ENCODE measurements at places on chromosomes 7 and 10.
A peak's percentile ranks its signal among the peaks of the same experiment; 100 is the strongest.

DNA sequence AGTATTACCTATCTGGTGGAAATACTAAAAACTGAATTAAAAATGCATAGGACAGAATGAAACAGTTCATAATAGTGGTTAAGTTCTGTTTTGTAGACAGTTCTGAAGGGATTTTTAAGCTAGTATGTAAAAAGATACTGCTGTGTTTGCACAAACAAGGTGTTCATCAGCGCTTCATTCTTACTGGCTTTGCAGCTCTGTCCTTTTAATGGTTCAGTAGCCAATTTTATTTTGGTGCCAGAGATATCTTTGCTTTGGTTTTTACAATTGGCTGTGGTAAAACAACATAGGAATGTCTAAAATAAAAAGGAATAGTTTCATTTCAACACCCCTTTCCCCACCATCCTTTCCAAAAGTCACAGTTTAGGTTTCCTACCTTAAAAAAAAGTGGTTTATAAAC, 33.0 kb downstream of the STAM start:
- peaks cover 35% of the 10 kb centered on the region for H3K4me1 ChIP-seq
- H3K36me3 ChIP-seq: peaks cover 14% of the 10 kb centered on the region
- no peak overlapping the region for H3K27ac ChIP-seq
- no peak overlapping the region for H3K4me3 ChIP-seq

GRCh38 chr7:17948526-17949238, 8.4 kb upstream of the SNX13 start:
- H3K27ac ChIP-seq: no peak overlapping the region
- no peak overlapping the region for H3K4me3 ChIP-seq
- H3K4me1 ChIP-seq: peaks cover 36% of the 10 kb centered on the region
- no peaks in the 10 kb centered on the region for H3K27me3 ChIP-seq
- peaks cover 6% of the 10 kb centered on the region for H3K36me3 ChIP-seq

GRCh38 chr7:102079140-102080018, 207.3 kb upstream of the SH2B2 start:
- H3K27me3 ChIP-seq: no peaks in the 10 kb centered on the region
- H3K36me3 ChIP-seq: no peaks in the 10 kb centered on the region
- H3K4me1 ChIP-seq: peaks cover 4% of the 10 kb centered on the region
- H3K27ac ChIP-seq: no peak overlapping the region
- no peak overlapping the region for H3K4me3 ChIP-seq

DNA sequence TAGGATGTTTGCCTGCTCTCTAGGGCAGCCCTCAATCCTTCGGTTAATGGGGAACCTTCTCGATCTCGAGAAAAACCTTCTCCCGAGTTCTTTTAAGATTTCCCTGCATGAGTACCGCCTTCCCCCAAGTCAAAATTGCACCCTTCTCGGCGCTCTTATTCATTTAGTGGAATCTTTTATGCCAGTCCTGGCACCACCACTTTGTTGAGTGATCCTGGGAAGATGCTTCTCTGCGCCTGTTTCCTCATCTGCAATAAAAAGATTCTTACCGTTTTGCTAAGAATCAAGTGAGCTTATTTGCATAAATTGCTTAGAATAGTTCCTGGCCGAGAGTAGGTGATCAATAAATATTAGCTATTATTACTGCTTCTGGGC, 697 bp downstream of the ARPC1A start:
- DNase-seq: no peak
- peak overlapping the region; percentile 39 for H3K27ac ChIP-seq
- H3K36me3 ChIP-seq: peaks cover 7% of the 10 kb centered on the region
- H3K4me3 ChIP-seq: peak overlapping the region; percentile 77
- H3K27me3 ChIP-seq: peaks cover 4% of the 10 kb centered on the region

DNA sequence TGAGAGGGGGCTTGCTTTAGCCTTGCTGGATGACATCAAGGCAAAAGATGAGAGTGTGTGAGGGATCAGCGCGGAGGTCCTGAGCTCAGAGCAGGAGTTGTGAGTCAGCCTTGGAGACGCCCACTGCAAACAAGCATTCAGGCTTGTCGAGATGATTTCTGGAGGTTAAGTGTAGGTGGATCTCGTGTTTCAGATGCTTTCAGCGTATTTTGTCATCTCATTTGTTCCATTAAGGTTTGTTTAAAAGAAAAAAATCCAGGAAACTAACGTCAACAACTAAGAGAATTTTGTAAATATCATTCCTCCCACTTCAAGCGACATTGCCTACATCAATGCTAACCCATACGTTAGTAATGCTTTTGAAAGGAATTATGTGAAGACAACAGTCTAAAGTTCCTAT, 715.4 kb upstream of the NRP1 start:
- no peak for DNase-seq
- no peak overlapping the region for H3K4me3 ChIP-seq
- no peak overlapping the region for H3K27ac ChIP-seq

DNA sequence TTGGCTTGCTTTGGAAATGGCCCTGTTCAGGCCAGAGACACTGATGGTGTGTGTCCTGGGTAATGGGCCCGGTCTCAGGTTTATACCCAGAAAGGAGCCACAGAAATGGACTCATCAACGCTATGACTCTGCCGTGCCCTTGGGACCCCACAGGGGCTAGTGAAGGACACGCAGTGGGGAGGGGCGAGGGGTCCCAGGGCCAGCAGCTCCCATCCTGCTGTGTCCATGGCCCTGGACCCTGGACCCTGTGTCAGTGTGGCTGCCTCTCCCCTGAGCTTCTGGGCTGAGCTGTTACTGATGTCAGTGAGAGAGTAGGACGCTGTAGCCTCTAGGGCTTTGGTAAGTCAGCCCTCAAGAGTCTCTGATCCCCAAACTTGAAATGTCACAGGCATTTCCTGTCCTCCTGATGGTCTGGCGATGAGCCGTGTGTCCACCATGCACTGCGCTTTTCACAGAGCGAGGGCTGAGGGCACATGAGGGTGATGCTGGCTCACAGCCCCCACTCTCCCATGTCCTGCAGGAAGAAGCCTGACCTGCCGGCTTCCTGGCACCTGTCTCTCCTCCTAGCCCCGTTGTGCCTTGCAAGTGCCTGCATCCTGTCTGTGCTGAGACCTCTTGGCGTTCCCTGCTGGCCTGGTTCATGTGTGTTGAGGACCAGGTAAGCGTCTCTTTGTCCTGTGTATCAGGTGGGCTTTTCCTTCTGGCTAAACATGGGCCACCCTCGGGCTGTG, 4.4 kb downstream of the ZNF316 start:
- peaks cover 27% of the 10 kb centered on the region for H3K4me1 ChIP-seq
- peaks cover 62% of the 10 kb centered on the region for H3K36me3 ChIP-seq
- no peaks in the 10 kb centered on the region for H3K27me3 ChIP-seq
- no peak for DNase-seq
- H3K4me3 ChIP-seq: no peak overlapping the region

DNA sequence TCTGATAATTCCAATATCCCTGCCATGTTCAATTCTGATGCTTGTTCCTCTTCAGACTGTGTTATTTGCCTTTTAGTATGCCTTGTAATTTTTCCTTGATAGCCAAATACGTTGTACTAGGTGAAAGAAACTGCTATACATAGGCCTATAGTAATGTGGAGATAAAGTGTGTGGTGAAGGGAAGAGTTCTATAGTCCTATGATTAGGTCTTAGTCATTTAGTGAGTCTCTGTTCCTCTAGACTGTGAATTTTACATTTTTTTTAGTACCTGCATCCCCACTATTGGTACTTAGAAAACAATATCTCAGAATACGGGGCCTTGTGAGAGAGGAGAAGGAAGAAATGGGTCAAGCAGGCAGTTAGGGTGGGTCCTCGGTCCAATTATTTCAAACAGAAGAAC, 59.6 kb upstream of the SEMA3E start:
- DNase-seq: no peak
- no peak overlapping the region for H3K4me3 ChIP-seq
- H3K27me3 ChIP-seq: no peaks in the 10 kb centered on the region
- no peaks in the 10 kb centered on the region for H3K4me1 ChIP-seq
- no peak overlapping the region for H3K27ac ChIP-seq

DNA sequence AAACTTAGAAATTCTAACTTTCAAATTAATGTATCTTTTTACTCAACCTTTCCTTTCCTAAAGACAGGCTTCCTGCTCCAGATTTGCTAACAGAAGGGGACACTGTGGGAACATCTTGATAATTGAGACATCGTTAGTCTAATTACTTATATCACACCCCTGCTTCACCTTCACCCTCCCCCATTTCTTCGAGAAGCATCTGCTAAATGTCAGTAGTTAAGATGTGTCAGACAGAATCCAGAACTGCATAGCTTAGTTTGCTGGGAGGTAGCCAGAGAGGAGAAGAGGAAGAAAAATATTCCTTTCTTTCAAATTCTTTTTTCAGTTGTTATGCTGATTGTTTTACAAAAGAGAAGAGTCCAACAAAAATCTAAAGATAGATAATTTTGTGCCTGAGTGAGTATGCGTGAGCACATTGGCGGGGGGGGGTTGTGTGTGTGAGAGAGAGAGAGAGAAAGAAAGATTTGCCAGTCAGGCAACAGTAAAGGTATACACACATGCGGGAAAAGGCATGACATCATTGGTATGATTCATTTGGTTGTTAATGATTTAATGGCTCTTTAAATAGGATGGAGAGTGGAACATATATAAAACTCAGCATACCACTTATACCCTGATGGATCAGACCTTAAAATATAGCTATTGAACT, 192.4 kb downstream of the PTN start:
- no peak overlapping the region for H3K27ac ChIP-seq
- H3K36me3 ChIP-seq: no peaks in the 10 kb centered on the region
- no peaks in the 10 kb centered on the region for H3K27me3 ChIP-seq
- DNase-seq: no peak
- no peaks in the 10 kb centered on the region for H3K4me1 ChIP-seq

DNA sequence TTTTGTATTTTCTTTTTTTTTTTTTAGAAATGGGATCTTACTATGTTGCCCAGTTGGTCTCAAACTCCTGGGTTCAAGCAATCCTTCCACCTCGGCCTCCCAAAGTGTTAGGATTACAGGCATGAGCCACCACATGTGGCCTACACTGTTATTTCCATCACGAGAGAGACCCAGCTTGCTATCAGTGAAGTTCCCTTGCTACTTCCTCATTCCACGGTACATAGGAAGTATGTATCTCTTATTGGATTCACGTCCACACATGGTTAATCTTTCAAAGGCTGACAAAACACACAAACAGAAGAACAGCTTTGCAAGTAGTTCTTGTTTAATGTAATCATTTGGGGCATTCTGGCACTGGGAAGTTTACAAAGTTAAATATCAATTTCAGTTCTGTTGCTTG, 50.9 kb downstream of the DCLRE1A start:
- no peak for DNase-seq
- H3K4me1 ChIP-seq: peaks cover 2% of the 10 kb centered on the region
- no peaks in the 10 kb centered on the region for H3K36me3 ChIP-seq

DNA sequence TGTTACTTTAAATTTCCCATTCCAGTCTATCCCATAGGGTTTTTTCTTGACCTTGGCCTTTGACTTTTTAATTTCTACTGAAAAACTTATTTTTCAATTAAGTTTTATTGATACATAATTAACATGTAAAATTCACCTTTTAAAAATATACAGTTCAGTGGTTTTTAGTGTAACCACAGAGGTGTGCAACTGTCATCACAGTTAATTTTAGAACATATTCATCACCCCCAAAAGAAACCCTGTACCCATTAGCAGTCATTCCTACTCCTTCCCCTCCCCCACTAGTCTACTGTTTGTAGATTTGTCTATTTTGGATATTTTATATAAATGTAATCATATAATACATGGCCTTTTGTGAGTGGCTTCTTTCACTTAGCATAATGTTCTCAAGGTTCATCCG, 96.5 kb upstream of the GJD4 start:
- H3K4me1 ChIP-seq: peaks cover 6% of the 10 kb centered on the region
- no peaks in the 10 kb centered on the region for H3K27me3 ChIP-seq
- H3K27ac ChIP-seq: no peak overlapping the region
- H3K36me3 ChIP-seq: peaks cover 9% of the 10 kb centered on the region
- no peak for DNase-seq

DNA sequence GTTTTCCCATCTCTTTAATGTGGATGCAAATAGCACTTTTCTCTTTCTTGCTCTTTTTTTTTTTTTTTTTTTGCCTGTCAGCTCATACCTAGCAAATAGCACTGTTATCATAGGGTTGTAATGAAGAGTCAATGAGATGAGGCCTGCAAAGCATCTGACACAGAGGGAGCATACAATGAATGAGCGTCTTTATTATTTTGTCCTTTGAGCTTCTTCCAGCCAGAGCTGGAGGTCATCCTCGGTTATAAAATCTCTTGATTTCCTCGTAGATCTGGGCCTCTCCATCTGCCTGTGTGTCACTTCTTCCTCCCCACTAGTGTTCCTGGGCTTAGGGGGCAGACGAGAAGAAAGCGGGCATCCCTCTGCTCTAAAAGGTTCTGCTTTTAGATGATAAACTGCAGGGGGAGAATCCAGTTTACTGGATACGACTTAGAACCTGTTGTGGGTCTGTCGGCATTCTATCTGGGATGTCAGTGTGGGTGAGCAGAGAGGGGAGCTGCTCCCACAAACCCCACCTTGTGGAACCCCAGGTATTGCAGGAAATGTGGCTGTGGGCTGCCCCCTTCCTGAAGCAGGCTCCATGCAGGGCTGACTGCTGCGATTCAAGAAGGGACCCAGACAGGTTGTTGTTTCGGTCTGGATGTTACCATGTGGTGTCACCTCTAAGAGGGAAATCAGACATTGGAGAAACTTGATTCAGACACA, 135.8 kb upstream of the GPR26 start:
- H3K4me1 ChIP-seq: no peaks in the 10 kb centered on the region
- no peaks in the 10 kb centered on the region for H3K36me3 ChIP-seq
- H3K27ac ChIP-seq: no peak overlapping the region
- H3K27me3 ChIP-seq: peaks cover 6% of the 10 kb centered on the region

DNA sequence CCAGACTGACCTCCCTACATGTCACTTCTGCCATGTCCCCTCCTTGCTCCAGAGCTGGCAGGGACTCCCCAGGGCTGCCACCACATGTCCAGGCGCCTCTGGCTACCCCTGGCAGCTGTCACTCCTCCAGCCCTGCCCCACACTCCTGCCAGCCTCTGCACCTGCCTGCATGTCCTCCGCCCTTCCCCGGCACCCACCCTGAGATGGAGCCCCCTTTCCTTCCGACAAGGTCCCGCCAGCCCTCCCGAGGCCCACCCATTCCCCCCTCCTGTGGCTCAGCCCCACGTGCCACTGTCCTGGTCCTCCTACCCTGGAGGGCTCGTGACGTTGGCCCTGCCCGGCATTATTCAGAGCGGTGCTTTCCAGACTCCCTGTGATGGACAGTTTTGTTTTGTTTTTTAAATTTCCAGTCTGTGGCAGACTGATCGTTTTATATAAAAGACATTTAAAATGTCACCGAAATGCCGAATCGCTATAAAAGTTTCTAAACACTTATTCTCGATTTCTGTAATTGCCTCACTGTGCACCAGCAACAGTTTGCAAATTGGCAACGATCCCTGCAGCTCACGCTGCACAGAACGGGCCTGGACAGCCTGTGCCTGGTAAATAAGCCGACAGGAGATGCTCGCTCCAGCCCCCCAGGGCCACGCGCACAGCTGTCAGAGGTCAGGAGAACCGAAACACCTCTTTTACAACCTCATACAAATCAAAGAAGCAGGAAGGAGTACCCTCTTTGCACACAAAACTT, 111.1 kb upstream of the SH2B2 start:
- H3K4me3 ChIP-seq: no peak overlapping the region
- H3K27me3 ChIP-seq: no peaks in the 10 kb centered on the region
- no peaks in the 10 kb centered on the region for H3K4me1 ChIP-seq
- no peak overlapping the region for H3K27ac ChIP-seq
- no peak for DNase-seq

Measured in activated naive CD4-positive, alpha-beta T cell treated with anti-CD3 and anti-CD28 coated beads, Interleukin-2, amount 10 ng/mL, durations not matched to agents 7 days and 5 days (primary cell).